ENCODE measurements at places on chromosomes 1 and 21. TPM values are rescaled to one million over a fixed set of nuclear protein-coding genes. Genes with fewer than 3 reads are reported as not detected.

The OLFML3 gene
- 0.10 TPM for total RNA-seq

The CFAP45 gene
- total RNA-seq: 1.7 TPM

The IGSF3 gene
- total RNA-seq: 1.7 TPM

The RWDD3 gene
- total RNA-seq: 10.6 TPM

The TMPRSS3 gene
- 33.7 TPM for total RNA-seq

The PTPN22 gene
- total RNA-seq: 66.2 TPM

The TRAF3IP3 gene
- 384 TPM for total RNA-seq

The NHLH1 gene
- 0.66 TPM for total RNA-seq

The SPRR1B gene
- total RNA-seq: not detected

The CD1E gene
- not detected for total RNA-seq

The RHCE gene
- not detected for total RNA-seq

The ARL8A gene
- 56.6 TPM for total RNA-seq

The SELL gene
- 117 TPM for total RNA-seq

The KAZN gene
- total RNA-seq: 0.54 TPM

The PLK3 gene
- 208 TPM for total RNA-seq

The KRTAP10-2 gene
- total RNA-seq: not detected

The PRR9 gene
- not detected for total RNA-seq

The ATP5PO gene
- 176 TPM for total RNA-seq

The TMEM240 gene
- 0.41 TPM for total RNA-seq

The SPATA21 gene
- total RNA-seq: not detected

The FCRL5 gene
- total RNA-seq: not detected

The SLC5A9 gene
- not detected for total RNA-seq

The NEXN gene
- 0.24 TPM for total RNA-seq

The VWA1 gene
- 5.5 TPM for total RNA-seq

The PMVK gene
- 42.5 TPM for total RNA-seq

The MCOLN3 gene
- 1.3 TPM for total RNA-seq

The SLC35F3 gene
- total RNA-seq: 8.2 TPM

The RNF186 gene
- not detected for total RNA-seq

The PTGER3 gene
- total RNA-seq: 1.4 TPM

The WDR4 gene
- total RNA-seq: 73.2 TPM

The ABCD3 gene
- 28.2 TPM for total RNA-seq

The CSF3R gene
- 0.24 TPM for total RNA-seq

The FAM151A gene
- total RNA-seq: not detected

The LRRN2 gene
- not detected for total RNA-seq

The NFASC gene
- 0.70 TPM for total RNA-seq

The CYP4A11 gene
- not detected for total RNA-seq

The KRTAP13-2 gene
- total RNA-seq: not detected

The LIPI gene
- not detected for total RNA-seq

The BCL10 gene
- 25.1 TPM for total RNA-seq

The NMNAT2 gene
- total RNA-seq: not detected

Data from activated T-helper 1 cell treated with anti-CD3 and anti-CD28 coated beads, Interleukin-12 subunit alpha, Interleukin-12 subunit beta, Interleukin-2, Interleukin-4 antibody, amounts not matched to agents 30 ng/mL and 10 ng/mL and 1 ng/mL, durations not matched to agents 14 hours and 24 hours and 36 hours (primary cell).